Activated B cell treated with CpG ODN at 0.5 μM for 24 hours (primary cell): ENCODE measurements at places on chromosomes 11 and 22.

- no peak for DNase-seq
Observed at GRCh38 chr11:86802146-86802545, 1.8 kb downstream of the PRSS23 start.

DNA sequence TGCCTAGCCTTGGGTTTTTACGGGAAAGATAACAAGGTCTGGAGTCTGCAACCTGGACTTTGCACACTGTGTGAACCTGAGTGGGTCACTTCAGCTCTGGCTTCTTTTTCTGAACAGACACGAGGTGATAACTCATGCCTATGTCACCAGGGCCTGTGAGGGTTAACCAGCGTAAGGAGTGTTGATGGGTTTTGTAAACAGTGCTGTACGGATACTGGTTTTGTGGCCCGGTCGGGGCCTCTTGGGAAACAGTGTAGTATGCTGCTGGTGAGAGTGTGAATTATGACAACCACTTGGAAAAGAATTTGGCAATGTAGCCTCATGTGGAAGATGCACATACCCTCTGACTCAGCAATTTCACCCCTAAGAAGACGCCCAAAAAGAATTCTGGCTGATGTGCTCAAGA, 266.8 kb downstream of the MN1 start:
- DNase-seq = no peak

DNA sequence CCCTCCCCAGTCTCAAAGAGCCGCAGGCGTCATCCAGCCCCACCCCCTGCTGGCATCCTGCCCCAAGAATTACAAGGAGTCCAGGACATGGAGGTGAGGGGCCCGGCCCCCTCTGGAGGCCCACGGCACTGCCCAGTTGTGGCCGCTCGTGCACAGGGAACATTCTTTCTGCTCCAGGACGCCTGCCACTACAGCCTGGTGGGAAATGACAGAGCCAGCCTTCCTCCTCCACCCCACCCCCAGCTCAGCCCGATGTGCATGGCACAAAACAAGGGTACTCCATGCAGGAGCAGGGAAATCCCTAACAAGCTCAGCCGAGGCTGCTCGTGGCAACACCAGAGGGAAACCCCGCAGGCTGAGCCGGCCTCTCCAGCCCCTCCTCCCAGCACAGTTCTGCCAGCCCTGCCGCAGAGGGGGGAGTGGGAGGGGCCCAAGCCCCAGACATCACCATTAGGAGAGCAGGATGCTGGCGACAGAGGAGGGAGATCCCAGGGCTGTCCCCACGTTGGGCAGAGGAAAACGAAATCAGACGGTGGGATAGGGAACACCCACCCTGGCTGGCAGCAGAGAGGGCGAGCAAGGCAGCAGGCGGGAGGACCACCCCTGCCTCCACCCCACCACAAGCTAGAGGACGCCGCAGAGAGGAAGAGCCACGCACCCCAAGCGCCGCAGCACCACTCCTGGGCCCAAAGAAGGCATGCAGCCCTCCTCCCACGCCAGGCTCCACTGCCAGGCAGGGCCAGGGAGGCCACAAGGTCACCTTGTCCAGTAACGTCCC, 10.0 kb downstream of the IGSF9B start:
- DNase-seq = no peak

- DNase-seq = no peak
Observed at GRCh38 chr11:77139201-77139600, 11.2 kb downstream of the MYO7A start.

DNA sequence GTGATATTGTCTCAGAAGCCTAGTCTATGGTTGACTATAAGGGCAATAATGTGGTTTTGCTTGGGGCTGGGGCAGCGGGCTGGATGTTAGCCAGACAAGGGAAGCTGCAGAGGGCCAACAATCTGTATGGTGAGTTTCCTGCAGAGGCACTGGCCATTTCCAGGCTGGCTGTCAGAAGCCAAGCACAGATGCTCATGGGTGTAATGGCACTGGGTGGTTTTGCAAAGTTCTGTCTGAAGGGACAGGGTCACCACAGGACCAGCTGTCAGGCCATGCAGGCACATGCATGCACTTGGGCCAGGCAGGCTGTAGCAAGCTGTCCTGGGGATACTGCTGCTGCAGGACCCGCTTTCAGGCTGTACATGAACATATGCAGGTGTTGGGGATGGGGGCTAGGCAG, 41.7 kb upstream of the MUC15 start:
- DNase-seq = no peak

- no peak for DNase-seq
Observed at GRCh38 chr11:125958872-125959400, 13.1 kb downstream of the VSIG10L2 start.

- DNase-seq = no peak
Observed at GRCh38 chr11:46475926-46476545, 84.5 kb upstream of the CHRM4 start.
